ENCODE measurements at places on chromosomes 13 and 19. TPM values are rescaled to one million over a fixed set of nuclear protein-coding genes. Genes with fewer than 3 reads are reported as not detected.

- no peak for DNase-seq
Observed at GRCh38 chr19:1004803-1005664, 4.8 kb downstream of the GRIN3B start.

- no peak for DNase-seq
Observed at GRCh38 chr13:27432611-27433210, 8.3 kb downstream of the GTF3A start.

GRCh38 chr13:112810608-112811007 lies 120.8 kb downstream of the ATP11A start:
- no peak for DNase-seq

DNA sequence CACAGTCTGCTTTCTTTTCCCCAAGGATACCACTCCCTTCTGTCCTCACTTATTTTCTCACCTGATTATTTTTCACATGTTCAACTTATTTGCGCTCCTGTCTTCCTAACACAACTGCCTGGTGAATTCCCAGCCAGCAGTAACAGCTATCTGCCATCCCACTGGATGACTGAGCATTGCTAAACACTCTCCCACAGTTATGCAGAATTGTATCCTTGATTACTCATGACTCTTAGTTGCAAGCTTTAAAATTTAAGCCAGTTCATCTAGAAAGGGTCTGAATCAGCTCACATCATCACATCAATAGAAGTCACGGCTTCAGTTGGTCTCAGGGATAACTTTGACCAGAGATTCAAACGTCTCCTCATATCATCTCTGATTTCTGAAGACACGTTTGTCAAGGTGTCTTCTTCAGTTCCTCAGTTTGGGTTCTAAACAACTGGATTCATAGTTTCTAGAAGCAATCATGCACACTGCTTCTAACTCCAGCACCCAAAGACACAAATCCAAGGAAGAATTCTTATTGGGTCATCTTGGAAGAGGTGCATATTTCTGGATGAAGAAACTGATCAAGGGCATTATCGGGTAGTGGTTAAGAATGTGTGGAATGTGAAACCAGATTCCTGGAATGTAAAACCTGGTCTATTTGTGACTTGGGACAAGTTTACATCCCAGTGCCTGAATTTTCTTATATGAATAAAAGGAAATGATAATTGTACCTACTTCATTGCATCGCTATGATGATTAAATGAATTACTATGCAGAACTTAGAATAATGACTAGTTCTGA lies 13.9 kb upstream of the DACH1 start:
- no peak for DNase-seq

GRCh38 chr13:106246242-106246641 lies 289.2 kb downstream of the EFNB2 start:
- no peak for DNase-seq

GRCh38 chr13:23408026-23408425 lies 25.5 kb downstream of the SACS start:
- DNase-seq = no peak

- no peak for DNase-seq
Observed at GRCh38 chr13:113860665-113861432, 3.0 kb downstream of the GAS6 start.

GRCh38 chr13:113508521-113509254 lies 18.2 kb upstream of the DCUN1D2 start:
- no peak for DNase-seq

DNA sequence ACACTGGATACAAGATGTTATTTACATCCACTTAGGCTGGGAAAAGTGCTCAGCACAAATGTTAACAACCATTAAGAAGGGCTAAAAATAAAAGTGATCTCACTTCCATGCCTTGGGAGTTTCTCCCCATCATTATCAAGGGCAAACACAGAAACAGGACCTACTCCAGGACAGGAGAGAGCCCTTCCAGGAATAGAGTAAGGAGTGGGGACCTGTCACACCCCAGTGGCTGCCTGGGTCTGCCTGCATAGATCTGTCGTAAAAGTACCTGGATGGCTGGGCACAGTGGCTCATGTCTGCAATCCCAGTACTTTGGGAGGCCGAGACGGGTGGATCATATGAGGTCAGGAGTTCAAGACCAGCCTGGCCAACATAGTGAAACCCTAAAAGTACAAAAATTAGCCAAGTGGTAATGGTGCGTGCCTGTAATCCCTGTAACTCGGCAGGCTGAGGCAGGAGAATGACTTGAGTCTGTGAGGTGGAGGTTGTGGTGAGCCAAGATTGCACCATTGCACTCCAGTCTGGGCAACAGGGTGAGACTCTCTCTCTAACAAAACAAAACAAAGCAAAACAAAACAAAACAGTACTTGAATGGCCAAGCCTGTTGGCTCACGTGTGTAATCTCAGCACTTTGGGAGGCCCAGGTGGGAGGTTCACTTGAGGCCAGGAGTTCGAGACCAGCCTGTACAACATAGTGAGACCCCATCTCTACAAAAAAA lies 5.6 kb downstream of the ATP8A2 start:
- DNase-seq = no peak

DNA sequence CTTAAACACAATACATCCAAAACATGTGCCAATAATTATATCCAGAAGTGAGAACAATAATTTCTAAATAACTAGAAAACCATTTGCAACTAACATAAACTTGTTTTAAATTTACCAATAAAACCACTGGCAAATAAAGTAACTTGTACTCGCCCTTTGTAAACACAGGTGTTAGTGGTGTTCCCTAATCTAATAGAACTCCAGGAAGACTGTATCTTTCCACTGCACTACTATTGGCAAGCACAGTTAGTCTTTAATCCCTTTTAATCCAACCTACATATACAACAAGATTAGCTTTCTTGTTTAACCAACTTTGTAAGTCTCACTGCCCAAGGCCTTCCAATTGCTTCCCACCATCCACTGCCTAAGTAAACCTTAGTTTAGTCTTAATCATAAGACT lies 79.5 kb downstream of the PCDH9 start:
- no peak for DNase-seq

GRCh38 chr19:16586991-16587832 lies 15.0 kb upstream of the SLC35E1 start:
- DNase-seq = peak; percentile 47

- DNase-seq = no peak
Observed at GRCh38 chr19:27828829-27829228, 1384.1 kb downstream of the UQCRFS1 start.

GRCh38 chr13:28333204-28333881 lies 161.6 kb downstream of the FLT1 start:
- no peak for DNase-seq

- DNase-seq = no peak
Observed at GRCh38 chr13:28321756-28322155, 173.2 kb downstream of the FLT1 start.

GRCh38 chr13:28058866-28059613 lies 41.3 kb downstream of the FLT3 start:
- no peak for DNase-seq

GRCh38 chr13:78972561-78972960 lies 313.6 kb upstream of the OBI1 start:
- DNase-seq = no peak

DNA sequence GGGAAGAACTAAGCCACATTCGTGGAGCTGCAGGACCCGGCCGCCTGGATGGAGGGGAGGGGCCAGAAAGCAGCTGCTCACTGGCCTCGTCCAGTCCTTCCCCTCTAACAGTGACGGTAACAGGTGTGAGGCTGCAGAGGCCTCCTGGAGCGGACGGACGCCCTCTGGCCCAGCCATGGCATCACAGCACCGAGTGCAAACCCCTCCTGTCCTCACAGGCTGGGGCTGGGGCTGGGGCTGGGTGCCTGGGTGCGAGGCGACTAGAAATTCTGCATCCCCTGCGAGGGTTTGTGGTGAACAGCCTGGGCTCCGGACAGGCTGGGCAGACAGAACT lies 3.6 kb downstream of the MICOS13 start:
- no peak for DNase-seq

- DNase-seq = no peak
Observed at GRCh38 chr19:44303320-44303719, 1.5 kb downstream of the ZNF235 start.

DNA sequence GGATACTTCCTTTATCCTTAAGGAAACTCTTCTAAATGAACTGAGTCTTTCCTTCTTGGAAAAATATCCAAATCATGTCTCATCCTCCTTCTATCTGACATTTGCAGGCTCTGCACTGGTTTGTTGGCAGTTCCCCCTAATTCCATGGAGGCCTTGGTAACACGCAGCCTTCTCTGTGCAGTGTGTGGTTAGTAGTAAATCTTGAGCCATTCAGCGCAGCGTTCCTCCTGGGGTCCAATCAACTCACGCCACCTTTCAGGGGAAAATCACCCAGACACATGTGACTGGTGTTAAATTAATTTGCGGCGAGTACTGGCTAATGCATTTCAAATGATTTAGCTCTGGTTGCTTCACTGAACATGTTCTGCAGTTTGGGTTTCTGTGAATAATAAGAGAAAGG lies 21.0 kb upstream of the CBY2 start:
- DNase-seq = no peak

DNA sequence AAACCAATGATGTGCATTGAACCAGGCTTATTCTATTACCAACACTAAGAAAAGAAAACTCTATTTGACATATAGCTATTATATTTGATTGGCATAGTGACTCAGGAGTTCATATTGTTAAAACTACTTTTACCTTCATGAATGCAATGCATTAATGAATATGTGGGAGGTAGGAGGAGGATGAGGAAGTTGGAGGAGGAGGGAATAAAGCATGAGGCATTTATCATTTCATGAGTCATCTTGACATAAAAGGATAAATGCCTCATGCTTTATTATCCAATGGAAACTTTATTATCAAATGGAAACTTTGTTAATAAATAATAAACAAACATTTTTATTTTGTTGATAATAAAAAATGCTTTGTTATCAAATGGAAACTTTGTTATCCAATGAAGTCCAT lies 116.5 kb downstream of the SPRY2 start:
- DNase-seq = no peak

DNA sequence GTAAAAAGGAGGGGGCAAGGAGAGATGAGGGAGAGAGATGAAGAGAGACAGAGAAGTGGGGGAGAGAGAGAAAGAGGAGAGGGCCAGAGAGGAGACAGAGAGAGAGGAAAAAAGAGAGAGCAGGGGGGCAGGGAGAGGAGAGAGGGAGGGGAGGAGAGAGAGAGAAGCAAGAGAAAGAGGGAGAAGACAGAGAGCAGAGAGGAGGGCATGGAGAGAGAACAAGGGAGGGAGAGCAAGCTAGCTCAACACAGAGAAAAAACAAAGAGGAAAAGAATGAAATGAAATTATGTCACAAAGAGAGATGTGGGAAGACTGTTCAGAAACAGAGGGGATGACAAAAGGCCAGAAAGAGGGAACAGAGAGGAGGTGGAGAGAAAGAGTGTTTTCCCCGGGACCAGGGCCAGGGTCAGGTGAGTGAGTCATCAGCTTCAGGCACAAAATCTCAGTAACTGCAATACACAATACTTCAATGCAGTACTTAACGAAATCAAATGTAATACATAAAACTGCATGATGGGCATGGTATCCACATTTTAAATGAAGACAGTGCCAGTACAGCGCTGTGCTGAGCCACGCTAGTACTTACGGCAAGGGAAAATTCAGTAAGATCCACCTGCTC lies 4.8 kb downstream of the KLK7 start:
- DNase-seq = no peak

- DNase-seq = no peak
Observed at GRCh38 chr13:84352946-84353345, 470.7 kb upstream of the SLITRK1 start.

GRCh38 chr13:37412241-37412921 lies 186.2 kb downstream of the POSTN start:
- DNase-seq = no peak

The PRTN3 gene
- not detected for total RNA-seq

The LILRA2 gene
- not detected for total RNA-seq

The AKAP11 gene
- total RNA-seq = 34.3 TPM

The ZNF492 gene
- 0.98 TPM for total RNA-seq

The XPO4 gene
- total RNA-seq = 26.9 TPM

The ACOD1 gene
- total RNA-seq = not detected

The FRY gene
- 1.9 TPM for total RNA-seq

The KLK12 gene
- not detected for total RNA-seq

The ZNF726 gene
- total RNA-seq = 24.4 TPM

The ZNF546 gene
- 3.1 TPM for total RNA-seq

The SELENOW gene
- total RNA-seq = 120 TPM

The TUBA3C gene
- not detected for total RNA-seq

The SBK2 gene
- total RNA-seq = not detected

The C1QTNF9 gene
- total RNA-seq = not detected

The ASF1B gene
- total RNA-seq = 68.3 TPM

The PSG3 gene
- total RNA-seq = 0.78 TPM

The LHFPL6 gene
- total RNA-seq = 2.8 TPM
